ENCODE measurements at places on chromosomes 4 and X. TPM values are rescaled to one million over a fixed set of nuclear protein-coding genes. Genes with fewer than 3 reads are reported as not detected.
A peak's percentile ranks its signal among the peaks of the same experiment; 100 is the strongest.

- no peak overlapping the region for H3K27ac ChIP-seq
- H3K36me3 ChIP-seq: no peaks in the 10 kb centered on the region
- H3K4me1 ChIP-seq: no peaks in the 10 kb centered on the region
- DNase-seq: no peak
- no peaks in the 10 kb centered on the region for H3K27me3 ChIP-seq
- no peak overlapping the region for H3K4me3 ChIP-seq
Measured at GRCh38 chr4:142104041-142104440, 467.7 kb downstream of the IL15 start.

DNA sequence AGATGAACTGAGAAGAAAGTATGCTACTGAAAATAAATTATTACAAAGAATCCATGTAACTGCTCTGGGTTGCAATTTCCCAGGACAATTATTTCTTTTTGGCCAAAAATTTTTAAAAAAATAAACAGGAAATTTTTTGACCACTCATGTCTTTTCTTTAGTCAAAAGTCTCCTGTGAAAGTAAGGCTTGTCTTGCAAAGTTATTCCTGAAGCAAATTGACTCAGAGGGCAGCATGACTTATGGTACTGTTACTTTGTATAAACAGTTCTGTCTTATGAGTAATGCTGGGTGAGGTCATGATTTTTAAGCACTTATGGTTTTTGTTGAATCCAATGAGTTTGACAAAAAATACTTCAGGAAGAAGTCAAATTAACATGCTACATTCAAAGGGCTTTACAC, 292.8 kb upstream of the ARSJ start:
- H3K27me3 ChIP-seq: no peaks in the 10 kb centered on the region
- peaks cover 7% of the 10 kb centered on the region for H3K4me1 ChIP-seq
- no peaks in the 10 kb centered on the region for H3K36me3 ChIP-seq

DNA sequence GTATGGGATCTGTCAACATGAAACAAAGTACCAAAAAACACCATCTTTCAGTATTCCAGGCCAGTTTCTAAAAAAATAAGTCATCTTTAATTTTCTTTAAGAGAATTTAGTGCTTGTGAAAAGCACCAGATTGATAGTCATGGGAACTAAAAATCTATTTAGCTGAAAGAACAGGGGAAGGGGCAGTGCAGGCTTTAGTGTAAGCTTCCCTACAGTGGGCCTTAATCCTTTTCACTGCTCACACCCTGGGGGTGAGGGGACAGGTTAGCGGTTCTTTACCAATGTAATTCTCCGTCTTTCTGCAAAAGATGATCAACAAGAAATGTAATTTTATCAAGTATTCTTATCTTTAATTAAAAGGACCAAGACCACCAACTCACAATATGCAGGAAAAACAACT, 47.1 kb downstream of the CHIC2 start:
- H3K27me3 ChIP-seq: no peaks in the 10 kb centered on the region
- no peaks in the 10 kb centered on the region for H3K36me3 ChIP-seq
- no peak overlapping the region for H3K27ac ChIP-seq
- H3K4me1 ChIP-seq: no peaks in the 10 kb centered on the region
- H3K4me3 ChIP-seq: no peak overlapping the region
- DNase-seq: no peak

GRCh38 chr4:48489683-48490011, 405 bp upstream of the ZAR1 start:
- peaks cover 75% of the 10 kb centered on the region for H3K27me3 ChIP-seq
- H3K36me3 ChIP-seq: no peaks in the 10 kb centered on the region
- peak overlapping the region; percentile 64 for H3K4me3 ChIP-seq
- DNase-seq: peak; percentile 73

DNA sequence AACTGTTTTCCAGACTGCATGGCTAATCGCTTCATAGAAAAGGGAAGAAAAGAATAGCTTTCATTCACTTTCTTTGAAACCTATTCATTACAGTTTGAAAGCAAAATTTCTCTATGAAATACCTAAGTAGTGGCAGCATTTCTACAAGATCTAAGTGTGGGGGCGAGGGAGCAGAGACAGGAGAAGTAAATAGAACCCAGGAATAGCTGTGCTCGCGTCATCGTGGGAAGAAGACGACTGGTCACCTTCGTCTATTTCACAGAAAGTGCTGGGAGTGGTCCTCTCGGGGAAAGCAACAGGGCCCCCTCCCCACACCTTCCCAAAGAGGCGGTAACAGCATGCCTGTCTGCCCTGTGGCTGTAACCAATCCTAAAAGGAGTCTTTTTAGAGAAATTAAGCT, 169.9 kb upstream of the NOCT start:
- DNase-seq: peak; percentile 35
- no peaks in the 10 kb centered on the region for H3K36me3 ChIP-seq
- no peak overlapping the region for H3K4me3 ChIP-seq
- H3K4me1 ChIP-seq: no peaks in the 10 kb centered on the region
- no peak overlapping the region for H3K27ac ChIP-seq
- H3K27me3 ChIP-seq: no peaks in the 10 kb centered on the region

DNA sequence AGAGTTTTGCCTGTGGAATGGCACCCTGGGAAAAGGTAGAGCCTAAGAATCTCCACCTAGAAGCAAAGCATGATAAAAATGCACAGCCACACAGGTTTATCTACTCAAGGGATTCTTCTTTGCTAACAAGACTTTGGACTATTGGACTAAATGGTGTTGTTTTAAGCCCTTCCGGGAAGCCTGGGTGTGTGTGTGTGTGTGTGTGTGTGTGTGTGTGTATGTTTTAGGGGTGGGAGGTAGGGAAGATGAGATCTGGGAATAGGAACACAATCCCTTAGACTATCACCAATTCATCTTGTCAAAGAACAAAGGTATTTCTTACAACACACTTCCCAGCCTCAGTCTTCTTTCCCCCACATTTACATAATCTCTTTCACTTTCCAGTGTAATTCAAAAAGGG, 327.5 kb upstream of the FGF16 start:
- no peak overlapping the region for H3K4me3 ChIP-seq
- no peak overlapping the region for H3K27ac ChIP-seq
- no peaks in the 10 kb centered on the region for H3K4me1 ChIP-seq

DNA sequence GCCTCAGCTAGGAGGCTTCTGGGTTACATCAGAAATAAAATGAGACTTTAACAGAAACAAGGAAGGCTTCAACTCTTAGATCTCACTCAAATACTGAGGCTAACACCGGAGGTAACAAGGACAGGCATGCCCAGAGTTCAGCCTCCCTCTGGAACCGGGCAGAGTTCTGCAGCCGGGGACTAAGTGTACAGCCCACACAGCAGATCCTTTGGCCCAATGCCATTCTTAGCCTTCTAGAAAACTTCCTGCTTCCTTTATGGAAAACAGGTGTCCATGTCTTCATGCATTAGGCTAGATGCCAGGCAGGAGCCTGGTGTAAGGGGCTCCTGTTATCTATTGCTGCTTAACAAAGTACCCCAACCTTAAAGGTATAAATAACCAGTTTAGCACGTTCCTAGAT, 369.7 kb downstream of the BCOR start:
- H3K27ac ChIP-seq: no peak overlapping the region
- no peak for DNase-seq
- no peaks in the 10 kb centered on the region for H3K27me3 ChIP-seq
- H3K36me3 ChIP-seq: no peaks in the 10 kb centered on the region
- H3K4me3 ChIP-seq: no peak overlapping the region
- no peaks in the 10 kb centered on the region for H3K4me1 ChIP-seq

GPR143 gene
- 13.5 TPM for total RNA-seq

P2RY4 gene
- total RNA-seq: not detected

DNA sequence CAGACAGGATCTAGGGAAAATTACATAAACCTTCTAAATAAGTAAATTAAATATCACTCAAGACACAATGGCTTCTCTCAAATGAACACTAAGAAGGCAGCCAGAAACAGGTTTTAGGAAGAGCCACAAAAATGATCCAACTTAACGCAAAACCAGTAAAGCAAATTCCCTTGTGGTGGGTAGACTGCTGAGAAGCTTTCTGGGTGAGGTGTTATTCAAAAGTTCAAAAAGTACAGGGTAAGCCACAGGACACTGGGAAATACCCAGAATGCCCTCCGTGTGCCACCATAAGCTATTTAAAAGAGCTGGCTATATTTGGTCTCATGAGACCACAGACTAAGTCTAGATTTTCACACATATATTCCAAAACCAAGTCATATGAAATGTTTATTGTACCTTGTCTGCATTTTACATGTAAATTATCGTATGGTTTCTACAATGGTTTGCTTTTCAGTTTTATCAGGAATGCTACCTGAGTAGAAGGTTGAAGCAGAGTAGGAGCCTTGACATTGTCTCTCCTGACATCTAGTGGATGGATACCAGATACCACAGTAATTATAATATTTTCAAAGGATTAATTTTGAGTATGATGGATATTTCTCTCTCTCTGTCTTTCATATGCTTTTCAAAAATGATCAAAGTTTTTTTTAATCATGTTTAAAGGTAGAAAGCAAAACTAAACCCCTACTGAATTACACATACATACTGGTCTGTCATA, 109.3 kb upstream of the KLHL13 start:
- H3K27me3 ChIP-seq: no peaks in the 10 kb centered on the region
- H3K27ac ChIP-seq: no peak overlapping the region
- DNase-seq: no peak

DNA sequence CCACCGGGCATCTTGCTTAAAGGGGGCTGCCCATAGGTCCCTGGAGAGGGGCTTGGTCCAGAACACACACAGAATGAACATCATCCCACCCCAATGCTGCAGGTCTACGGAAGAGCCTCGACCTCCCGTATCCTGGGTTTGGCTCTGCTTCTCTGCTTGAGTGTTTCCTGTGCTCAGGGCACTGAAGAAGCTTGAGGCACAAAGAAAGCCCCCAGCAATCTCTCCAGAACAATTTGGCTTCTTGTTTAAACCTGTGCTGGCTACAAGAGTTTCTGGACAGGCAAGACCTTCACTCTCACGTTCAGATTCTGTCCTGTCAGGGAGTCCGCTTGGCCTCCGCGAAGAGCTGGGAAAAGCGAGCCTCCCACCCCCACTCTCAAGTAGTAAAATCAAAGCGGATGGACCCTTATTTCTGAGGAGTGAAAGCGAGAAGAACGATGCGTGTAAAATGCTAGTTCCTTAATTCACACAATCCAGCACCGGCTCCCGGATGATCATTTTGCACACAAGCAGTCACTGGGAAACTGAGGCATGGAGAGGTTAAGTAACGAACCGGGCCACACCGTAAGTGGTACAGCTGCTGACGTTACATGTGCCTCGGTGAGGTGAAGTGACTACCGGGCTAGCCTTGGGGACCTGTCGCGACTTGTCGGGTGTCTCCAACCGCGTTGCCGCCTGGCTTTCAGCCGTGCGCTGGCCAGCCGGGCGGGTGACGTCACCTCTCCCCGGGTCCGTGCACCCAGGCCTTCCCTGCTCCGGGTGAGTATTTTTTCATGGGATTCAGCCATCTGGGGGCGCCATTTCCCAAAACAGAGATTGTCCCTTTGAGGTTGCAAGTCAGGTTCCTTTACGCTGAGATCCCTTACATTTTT, 3.1 kb upstream of the SFRP2 start:
- peak overlapping the region; percentile 69 for H3K4me3 ChIP-seq
- DNase-seq: peak; percentile 98
- H3K36me3 ChIP-seq: no peaks in the 10 kb centered on the region
- no peak overlapping the region for H3K27ac ChIP-seq
- H3K4me1 ChIP-seq: no peaks in the 10 kb centered on the region

DNA sequence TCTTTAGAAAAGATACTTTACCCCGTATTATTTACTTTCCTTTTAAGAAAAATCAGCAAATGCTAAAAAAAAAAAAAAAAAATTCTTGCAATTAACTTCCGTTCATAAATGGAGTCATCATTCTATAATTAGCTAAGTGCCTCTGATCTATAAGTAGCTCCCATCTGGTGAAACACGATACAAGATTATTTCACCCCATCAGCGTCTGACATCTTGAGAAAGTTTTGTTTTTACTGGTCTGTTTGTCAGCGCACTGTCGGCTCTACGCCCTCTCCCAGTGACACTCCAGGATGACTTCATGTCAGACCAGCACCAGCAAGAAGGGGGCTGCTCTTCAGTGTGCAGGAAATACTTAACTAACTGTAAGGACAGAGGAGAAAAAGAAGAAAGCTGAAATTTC, 108.3 kb downstream of the AFAP1 start:
- H3K36me3 ChIP-seq: peaks cover 65% of the 10 kb centered on the region
- H3K4me3 ChIP-seq: no peak overlapping the region
- H3K27ac ChIP-seq: no peak overlapping the region
- H3K27me3 ChIP-seq: no peaks in the 10 kb centered on the region
- H3K4me1 ChIP-seq: no peaks in the 10 kb centered on the region

DNA sequence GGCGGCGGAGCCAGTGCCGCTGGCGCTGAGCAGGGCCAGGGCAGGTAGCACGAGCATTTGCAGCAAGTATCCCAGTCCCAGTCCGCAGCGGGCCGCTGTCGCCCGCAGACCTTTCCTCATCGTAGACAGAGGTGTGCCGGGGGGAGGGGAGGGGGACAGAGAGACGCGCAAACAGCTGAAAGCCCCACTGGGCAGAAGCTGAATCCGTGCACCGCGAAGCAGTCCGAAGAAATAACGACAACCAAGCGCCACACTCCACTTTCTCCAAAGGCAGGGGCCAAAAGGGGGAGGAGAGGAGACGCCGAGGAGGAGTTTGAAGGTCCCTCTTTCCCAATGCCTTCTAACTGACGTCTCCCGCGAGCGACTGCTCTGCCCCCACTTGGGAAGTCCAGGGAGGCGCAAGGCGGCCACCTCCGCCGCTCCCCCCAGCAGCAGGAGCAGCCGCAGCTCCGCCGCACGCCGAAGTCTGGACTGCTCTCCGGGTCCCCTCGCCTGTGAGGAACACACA, at the start of gene UNC5C:
Gene UNC5C (minus strand): TSS at position 236 of the 508 bp plus-strand sequence.
- H3K36me3 ChIP-seq: no peaks in the 10 kb centered on the region
- H3K27me3 ChIP-seq: peaks cover 45% of the 10 kb centered on the region
- H3K4me1 ChIP-seq: peaks cover 3% of the 10 kb centered on the region
- peak within 1 kb of the TSS; percentile 88 for H3K27ac ChIP-seq
- H3K4me3 ChIP-seq: peak within 1 kb of the TSS; percentile 86

DGAT2L6 gene
- not detected for total RNA-seq

GRCh38 chr4:69907151-69907550, 23.7 kb upstream of the CSN1S1 start:
- no peaks in the 10 kb centered on the region for H3K36me3 ChIP-seq
- DNase-seq: no peak
- no peaks in the 10 kb centered on the region for H3K4me1 ChIP-seq
- H3K27me3 ChIP-seq: no peaks in the 10 kb centered on the region

DNA sequence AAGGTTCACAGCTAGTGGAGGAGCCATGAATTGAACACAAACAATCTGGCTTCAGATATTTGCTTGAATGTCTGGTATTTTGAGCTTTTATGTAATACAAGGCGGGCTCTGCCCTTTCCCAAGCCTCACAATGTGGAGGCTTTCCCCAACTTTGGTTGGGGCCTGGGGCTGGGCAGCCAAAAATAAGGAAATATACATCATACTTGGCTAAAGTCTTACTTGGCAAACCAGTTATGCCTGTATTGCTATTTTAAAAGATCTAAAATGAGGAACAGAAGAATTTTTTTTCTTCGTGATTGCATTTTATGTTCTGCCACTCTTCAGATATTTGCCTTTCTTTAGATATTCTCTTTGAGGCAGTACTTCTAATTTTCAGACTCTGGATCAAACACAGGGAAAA, 26.1 kb downstream of the ARFIP1 start:
- no peaks in the 10 kb centered on the region for H3K27me3 ChIP-seq
- no peak for DNase-seq
- H3K4me3 ChIP-seq: no peak overlapping the region
- H3K27ac ChIP-seq: no peak overlapping the region
- H3K36me3 ChIP-seq: no peaks in the 10 kb centered on the region

C4orf50 gene
- 1.6 TPM for total RNA-seq

- no peak for DNase-seq
- H3K36me3 ChIP-seq: no peaks in the 10 kb centered on the region
- no peak overlapping the region for H3K4me3 ChIP-seq
- no peaks in the 10 kb centered on the region for H3K4me1 ChIP-seq
- H3K27me3 ChIP-seq: no peaks in the 10 kb centered on the region
Measured at GRCh38 chr4:126458993-126459392, 1144.2 kb downstream of the FAT4 start.
